ENCODE measurements at places on chromosomes 3 and 15.
A peak's percentile ranks its signal among the peaks of the same experiment; 100 is the strongest.

DNA sequence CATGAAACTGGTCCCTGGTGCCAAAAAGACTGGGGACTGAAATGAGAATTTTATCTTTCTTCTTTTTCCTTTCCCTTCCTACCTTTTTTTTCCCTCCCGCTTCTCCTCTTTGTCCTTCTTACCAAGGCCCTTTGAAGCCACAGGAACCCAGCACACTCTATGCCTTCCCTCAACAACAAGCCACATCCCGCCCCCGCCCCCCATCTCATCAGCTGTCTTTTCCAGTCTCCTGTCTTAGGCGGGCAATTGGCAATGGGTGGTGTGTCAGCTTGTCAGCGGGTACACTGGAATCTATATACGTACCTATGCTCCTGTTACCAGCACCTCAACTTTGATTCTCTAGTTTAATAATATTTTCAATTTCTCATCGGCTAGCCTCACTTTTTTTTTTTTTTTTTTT, 56.3 kb upstream of the CHD2 start:
- no peak for DNase-seq

GRCh38 chr3:64484289-64484992, 203.4 kb downstream of the ADAMTS9 start:
- peak; percentile 25 for DNase-seq

- no peak for DNase-seq
These were observed 244.7 kb upstream of the ST8SIA2 start for GRCh38 chr15:92149029-92149428.

- no peak for DNase-seq
These were observed 73.3 kb downstream of the PTPRG start for GRCh38 chr3:61634678-61635077.

DNA sequence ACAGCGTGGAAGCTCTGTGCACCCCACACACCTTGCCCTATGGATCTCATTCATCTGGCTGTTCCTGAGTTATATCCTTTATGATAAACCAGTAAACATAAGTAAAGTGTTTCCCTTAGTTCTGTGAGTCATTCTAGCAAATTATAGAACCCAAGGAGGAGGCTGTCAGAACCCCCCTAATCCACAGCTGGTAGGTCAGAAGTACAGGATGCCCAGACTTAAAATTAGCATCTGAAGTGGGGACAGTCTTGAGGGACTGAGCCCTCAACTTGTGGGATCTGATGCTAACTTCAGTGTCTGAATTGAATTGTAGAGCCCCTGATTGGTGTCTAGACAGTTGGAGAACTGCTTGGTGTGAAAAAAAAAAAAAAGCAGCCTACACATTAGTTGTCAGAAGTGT, 75.1 kb downstream of the B3GNT5 start:
- DNase-seq: no peak

GRCh38 chr15:51621155-51621765, 1.3 kb downstream of the DMXL2 start:
- DNase-seq: no peak

GRCh38 chr15:29103824-29104565, 165.6 kb downstream of the NSMCE3 start:
- no peak for DNase-seq

DNA sequence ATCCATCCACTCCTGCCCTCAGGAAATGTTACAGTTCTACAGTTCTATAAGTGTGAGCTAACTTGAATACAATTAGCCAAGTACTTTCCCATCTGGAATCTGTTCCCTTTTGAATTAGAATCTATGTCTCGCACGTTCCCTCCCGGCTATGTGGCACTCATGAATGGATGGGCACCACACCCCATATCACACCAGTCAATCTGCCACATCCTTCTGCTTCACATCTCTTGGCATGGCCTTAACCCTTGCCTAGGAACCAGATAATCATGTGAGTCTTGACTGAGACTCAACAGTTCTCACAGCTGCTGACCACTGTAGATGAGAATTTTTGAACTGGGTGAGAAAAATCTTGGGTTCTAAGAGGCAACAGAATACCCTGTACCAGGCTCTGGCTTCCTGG, 180.2 kb downstream of the TNIK start:
- no peak for DNase-seq

- DNase-seq: no peak
These were observed 20.5 kb downstream of the SLC35A5 start for GRCh38 chr3:112582244-112582874.

DNA sequence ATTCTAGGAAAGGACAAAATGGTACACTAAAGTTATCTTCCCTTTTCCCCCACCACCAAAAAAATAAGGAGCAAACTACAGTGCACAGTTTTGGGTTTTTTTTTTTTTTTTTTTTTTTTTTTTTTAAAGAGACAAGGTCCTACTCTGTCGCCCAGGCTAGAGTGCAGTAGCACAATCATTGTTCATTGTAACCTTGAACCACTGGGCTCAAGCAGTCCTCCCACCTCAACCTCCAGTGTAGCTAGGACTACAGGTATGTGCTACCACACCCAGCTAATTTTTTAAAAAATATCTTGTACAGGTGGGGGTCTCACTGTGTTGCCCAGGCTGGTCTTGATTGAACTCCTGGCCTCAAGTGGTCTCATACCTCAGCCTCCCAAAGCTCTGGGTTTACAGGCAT, 14.9 kb downstream of the SETD5 start:
- no peak for DNase-seq

DNA sequence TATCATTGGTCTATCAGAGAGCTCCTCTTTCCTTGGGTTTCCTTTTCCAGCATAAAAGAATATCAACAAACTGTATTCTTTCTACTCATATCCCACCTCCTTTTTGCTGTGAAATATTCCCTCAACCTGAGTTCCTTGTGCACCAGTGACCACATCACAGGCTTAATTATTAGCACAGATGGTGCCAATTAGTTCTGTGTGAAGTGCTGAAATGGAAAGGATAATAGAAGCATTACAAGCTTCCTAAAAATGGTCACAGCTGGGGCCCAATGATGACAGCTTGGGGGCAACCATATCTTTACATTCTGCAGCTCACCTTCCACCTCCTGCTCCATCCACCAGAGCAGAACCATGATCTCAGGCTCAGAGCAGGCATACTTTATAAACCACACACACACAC, 84.6 kb downstream of the ANO10 start:
- DNase-seq: no peak

GRCh38 chr3:77038468-77038929, 1.4 kb upstream of the ROBO2 start:
- DNase-seq: peak; percentile 75

DNA sequence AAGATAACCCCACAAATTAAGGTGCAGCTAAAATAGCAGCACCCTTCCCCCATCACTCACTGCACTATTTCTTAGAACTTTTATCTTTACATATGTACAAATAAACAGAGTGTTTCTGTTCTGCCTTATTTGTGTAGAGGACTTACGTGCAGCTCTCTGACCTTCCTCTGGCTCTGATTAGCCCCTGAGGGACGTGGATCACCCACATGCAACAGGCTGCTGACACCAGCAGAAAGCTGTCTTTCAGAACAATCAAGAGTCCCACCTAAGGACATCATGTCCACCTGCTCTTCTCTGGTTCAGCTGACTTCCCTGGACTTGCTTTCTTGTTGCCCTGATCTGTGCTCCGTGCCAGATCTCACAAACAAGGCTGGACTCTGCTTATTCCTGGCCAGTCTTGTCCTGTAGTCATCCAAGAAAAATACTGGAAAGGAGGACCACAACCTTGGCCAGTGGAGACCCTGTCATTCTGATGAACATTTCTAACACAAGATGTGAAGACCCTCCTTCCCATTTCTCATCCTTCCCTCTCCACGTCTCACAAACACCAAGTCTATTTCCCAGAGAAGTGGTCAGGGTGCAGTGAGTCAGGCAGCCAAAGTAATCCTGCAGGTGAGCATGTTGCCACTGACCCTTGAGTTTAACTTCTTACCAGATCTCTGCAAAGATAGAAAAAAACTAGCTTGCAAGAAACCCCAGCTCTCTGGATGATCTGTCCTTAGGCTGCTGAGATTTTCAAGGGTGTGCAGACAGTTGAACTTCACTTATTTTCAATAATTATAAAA, 243.6 kb upstream of the ICE2 start:
- DNase-seq: no peak

DNA sequence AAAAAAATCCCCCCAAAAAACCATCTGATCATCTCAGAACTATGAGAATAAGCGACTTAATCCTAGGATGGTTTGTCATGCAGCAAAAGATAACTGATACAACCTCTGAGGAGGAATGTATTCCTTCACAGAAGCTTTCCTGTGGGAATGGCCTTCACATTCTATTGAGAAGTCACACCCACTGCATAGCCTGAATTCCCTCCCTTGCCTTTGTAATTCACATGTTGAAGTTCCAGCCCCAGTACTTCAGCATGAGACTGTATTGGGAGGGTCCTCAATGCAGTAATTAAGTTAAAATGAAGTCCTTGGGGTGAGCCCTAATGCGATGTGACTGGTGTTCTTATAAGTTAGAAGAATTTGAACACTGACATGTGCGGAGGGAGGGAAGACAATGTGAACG, 395.2 kb downstream of the TUSC7 start:
- DNase-seq: no peak

DNA sequence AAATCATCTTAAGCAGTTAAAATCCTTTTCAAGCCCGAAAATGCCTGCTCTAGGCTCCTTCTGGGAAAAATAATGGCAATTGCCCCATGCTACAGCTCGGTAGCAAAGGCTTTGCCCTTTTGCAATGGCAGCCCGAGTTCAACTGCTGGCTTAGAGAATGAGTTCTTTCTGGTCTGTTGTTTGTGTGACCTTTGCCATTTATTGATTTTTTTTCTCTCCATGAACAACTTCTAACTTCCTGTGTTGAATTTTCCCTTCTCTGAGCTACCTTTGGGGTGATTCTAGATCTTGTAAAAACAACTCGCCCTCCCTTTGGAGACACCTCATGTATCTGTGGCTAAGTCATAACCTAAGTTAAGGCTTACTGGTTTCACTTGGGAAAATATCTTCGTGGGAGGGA, 139.3 kb downstream of the PLCH1 start:
- no peak for DNase-seq

- DNase-seq: no peak
These were observed 44.5 kb upstream of the MAGEF1 start for GRCh38 chr3:184756151-184757021.

GRCh38 chr3:51336261-51336660, 48.8 kb upstream of the MANF start:
- no peak for DNase-seq

DNA sequence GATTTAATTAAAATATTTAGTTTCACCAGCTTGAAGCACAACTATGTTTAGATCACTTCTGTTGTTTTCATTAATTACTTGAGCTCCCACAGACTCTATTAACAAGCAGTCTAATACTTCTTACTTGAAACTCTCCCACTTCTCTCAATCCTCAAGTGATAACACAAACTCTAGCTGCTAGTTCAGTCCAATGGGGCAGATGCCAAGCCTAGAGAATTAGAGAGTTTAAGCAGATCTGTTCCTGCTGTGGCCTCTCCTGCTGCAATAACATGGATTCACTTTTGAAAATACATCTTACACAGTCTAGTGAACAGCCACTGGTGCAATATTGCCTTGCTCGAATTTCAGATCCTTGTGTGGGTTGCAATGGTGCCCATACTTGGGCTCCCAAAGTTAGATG, 566.4 kb upstream of the SGO1 start:
- no peak for DNase-seq

DNA sequence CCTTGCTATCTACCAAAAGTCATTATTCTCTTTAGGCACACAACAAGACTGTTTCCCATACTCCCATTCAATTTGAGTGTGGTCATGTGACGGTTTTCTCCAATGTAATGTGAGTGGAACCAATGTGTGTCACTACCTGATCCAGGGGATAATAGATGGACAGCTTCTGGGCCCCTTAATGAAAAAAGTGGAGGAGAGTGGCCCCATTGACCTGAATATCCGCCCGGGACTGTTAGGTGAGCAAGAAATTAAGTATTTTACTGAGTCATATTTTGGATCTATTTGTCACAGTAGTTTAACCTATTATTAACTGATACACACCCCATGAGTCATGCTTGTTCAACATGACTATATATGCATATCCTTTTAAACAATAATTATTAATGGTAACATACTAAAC, 15.1 kb upstream of the ARID3B start:
- DNase-seq: no peak

- no peak for DNase-seq
These were observed 38.7 kb downstream of the ARNT2 start for GRCh38 chr15:80442728-80443403.

- no peak for DNase-seq
These were observed 364.3 kb upstream of the ADAMTS9 start for GRCh38 chr3:65052101-65052500.

GRCh38 chr3:86990734-86991481, at the start of gene VGLL3:
Gene VGLL3, minus strand, starts transcription at chr3:86991149. Its CDS starts 406 bp downstream, at chr3:86990743.
- peak; percentile 33 for DNase-seq

- DNase-seq: no peak
These were observed 211.8 kb downstream of the CHST2 start for GRCh38 chr3:143331350-143331749.

GRCh38 chr3:8518138-8518537, 16.5 kb downstream of the LMCD1 start:
- no peak for DNase-seq

DNA sequence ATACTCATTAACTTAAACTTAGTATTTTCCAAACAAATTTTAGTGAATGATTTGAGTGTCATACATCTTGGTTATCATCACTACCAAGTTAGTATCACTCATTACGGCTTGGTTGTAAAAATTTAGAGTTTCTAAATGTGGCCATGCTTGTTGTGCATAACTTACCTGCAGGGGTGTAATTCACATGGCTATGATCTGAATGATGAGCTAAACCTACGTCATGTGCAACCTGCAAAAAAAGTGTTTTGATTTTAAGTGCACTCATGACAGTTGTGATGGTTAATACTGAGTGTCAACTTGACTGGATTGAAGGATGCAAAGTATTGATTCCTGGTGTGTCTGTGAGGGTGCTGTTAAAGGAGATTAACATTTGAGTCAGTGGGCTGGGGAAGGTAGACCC, 17.6 kb upstream of the CLDN16 start:
- DNase-seq: no peak

DNA sequence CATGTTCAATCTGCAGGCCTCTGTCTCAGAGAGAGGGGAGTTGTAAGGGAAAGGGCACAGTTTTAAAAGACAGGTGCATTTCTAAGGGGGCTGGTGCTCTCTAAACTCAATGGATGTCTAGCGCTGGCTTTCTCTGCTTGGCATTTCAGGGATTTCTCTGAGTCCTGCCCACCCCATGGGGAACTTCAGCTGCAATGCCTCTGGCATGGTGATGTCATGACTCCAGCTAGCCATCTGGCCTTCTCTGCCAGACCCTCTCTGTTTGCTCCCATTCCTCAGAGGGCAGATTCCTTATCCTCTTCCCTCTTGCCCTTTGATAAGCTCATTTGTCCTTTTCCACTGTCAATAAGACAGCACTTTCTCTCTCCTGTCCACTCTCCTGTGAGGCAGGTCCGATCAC, 40.8 kb downstream of the RPLP1 start:
- no peak for DNase-seq

DNA sequence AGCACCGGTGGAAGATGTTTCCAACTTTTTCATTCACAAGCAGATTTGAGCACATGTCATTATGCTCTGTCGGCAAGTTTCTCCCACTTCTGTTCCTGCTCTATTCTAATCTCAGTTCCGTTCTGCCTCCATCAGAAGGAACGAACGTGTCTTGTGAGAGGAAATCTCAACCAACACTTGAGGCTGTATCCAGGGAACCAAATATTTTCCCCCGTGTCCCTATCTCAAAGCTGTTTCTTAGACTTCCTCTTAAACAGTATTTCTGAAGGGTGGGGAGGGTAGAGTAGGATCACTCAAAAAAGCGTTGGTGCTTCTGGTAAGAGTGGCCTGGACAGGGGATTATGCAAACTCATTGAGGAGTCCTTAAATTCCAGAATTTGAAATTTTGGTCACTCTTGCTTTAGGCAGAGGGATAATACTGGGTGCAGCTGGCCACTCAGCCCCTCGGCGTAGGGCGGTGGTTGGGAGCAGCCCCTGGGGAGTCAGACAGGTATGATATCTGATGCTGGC, 54.9 kb downstream of the FRMD4B start:
- no peak for DNase-seq
